ENCODE measurements at places on chromosomes 2 and 18. TPM values are rescaled to one million over a fixed set of nuclear protein-coding genes. Genes with fewer than 3 reads are reported as not detected.

The REG1A gene
- total RNA-seq = not detected

The NEU2 gene
- total RNA-seq = not detected

The KCMF1 gene
- 28.5 TPM for total RNA-seq

The SULT6B1 gene
- not detected for total RNA-seq

The TRIM54 gene
- not detected for total RNA-seq

The DYSF gene
- total RNA-seq = 1.2 TPM

DNA sequence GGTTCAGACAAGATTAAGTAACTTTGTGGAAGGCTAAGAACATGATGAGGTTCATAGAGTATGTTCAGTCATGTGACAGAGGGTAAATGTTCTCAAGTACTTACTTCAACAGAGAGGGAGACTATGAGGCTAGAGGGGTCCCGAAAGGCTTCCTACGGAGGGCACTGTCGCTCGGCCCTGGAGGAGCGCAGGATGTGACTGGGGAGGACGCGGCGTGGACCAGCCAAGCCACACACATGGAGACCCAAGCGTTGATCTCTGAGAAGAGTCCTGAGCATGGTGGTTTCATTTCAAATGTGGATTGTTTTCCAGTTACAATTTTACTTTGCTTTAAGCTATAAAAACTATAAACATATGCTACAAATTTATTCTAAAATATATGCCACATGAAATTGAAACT is 227.5 kb downstream of the PTGR3 start:
- no peak for DNase-seq

DNA sequence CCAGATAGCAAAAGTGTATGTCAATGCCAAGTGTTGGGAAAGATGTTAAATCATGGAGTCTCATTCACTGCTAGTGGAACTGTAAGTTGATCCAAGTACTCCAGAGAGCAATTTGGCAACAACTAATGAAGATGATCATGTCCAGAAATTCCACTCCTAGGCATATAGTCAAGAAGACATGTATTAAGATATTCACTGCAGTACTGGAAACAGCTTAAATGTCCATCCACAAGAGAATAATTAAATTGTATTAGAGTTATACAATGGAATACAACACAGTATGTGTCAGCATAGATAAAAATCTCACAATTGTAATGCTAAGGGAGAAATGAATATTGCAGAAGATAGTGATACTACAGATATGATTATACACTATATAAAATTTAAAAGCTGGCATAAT is 15.2 kb upstream of the LBH start:
- DNase-seq = peak; percentile 72

DNA sequence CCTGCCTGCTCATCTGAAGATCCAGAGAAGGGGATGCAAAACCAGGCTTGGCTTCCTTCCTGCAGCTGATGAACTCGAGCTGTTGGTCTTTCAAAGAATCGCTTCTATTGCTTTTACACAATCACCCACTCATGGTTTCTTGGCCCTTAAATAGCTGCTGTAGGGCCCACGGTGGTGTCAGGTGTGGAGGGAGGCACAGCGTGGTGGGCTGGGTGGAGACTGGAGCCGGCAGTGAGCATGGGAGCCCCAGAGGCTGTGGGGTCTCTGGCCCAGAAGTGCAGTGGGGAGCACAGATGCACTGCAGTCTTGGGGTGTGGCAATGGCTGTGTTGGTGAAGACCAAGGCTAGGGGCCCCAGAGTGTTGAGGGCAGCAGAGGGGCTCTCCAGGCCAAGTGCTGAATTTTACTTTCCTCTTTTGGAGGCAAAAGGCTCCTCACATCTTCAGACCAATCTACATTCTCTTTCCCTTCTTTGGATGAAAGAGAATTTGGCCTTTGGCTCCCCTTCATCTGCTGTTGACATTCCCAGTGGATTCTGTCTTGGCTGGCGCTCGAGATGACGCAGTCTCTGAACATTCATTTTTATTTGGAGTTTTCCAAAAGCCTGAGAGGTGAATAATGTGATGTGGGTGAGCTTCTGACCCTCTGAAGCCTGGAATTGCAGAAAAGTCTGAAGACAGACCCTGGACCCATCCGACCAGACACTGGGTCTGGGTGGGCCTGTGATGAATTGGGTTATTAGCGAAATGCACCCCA is 70.1 kb upstream of the ASB18 start:
- DNase-seq = peak; percentile 56

GRCh38 chr2:230457073-230457768 is 41.2 kb downstream of the SP100 start:
- DNase-seq = no peak

- DNase-seq = no peak
Measured at GRCh38 chr2:215271446-215271845, 40.4 kb upstream of the ATIC start.

Data from fibroblast of the aortic adventitia (primary cell).